ENCODE measurements at places on chromosomes 5 and 9.

GRCh38 chr5:80569961-80570786 lies at the start of gene ANKRD34B:
ANKRD34B (minus strand) TSS chr5:80570280; CDS start chr5:80560019, 10,261 bp downstream.
- DNase-seq = no peak

DNA sequence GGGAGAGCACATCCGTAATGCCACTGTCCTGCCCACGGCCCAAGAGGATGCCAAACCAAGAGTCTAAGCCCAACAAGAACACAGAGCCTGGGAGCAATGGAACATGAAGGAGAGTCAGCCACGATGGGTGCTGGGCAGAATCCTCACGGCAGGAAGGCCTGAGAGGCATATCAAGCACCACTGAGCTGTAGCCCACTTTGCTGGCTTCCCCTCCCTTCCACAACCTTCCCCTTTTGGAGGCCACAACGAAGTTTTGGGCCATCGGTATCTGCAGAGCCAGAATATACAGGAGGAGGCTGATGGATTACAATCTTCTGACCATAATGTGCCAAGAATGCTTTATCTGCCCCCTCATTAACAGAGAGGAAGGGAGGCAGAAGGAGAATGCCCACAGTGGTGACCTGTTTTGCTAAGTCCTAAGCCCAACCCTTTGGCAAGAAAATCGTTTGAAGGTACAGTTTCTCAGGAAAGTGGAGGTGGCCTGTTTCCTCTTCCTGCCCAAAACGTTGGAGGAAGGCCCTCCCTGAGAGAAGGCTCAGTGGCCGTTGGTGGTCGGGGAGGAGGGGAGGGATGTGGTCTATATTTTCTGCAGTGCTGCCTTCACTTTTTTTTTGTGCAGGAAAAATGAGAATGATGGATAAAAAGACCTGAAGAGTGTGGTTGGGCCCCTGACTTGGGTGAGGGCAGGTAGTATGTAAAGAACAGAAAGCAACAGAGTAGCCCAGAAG lies 26.2 kb downstream of the MACROH2A1 start:
- DNase-seq = no peak

DNA sequence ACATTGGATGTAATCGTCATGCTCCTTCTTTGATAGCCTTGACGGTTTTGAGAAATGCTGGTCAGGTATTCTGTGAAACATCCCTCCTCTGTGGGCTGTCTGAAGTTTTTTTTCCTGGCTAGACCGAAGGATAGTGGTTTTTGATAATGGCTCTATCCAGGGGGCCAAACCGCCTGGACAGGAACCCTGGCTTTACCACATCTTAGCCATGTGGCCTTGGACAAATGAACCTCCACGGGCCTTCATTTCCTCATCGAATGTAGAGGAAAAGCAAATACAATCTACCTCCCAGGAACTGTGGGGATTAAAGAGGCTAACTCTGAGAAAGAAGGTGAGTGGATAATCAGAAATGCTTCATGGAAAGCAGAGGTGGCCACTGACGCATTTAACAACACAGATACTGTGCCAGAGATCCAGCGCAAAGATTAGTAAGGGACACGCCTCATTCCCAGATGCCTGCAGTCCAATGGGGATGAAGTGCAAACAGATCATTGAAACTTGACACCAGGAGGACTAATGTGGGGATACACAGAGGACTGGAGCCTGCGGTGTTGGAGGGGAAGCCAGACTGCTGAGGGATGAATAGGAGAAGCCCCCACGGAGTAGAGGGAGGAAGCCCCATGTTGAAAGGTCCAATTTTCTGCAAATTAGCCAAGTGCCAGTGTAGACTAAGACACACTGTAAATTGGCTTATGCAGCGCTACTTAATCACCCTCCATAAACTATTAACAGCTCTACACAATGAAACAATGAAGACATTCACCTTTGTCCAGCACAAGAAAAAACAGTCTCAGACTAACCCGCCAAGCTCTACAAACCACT lies 41.6 kb downstream of the MYO10 start:
- peak; percentile 73 for DNase-seq

- peak; percentile 55 for DNase-seq
Measured at GRCh38 chr9:6305954-6306563, 22.1 kb upstream of the TPD52L3 start.

GRCh38 chr9:109335929-109336328 lies 15.1 kb upstream of the EPB41L4B start:
- no peak for DNase-seq

DNA sequence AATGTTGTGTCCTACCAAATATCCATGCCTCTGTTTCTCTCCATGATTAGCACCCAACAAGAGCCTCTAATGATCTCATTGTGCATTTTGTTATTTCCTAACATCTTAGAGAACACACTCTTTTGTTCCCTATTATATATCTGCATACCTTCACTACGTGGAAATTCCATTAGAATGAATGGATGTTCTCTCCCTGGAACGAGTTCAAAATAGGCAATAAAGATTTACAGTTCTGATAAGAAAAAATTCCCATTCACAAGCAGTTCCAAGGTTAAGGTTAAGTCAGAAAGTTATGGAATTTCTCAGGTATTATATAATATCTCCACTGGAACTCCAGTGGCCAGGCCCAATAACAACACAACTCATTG lies 83.7 kb downstream of the TRPM6 start:
- no peak for DNase-seq

DNA sequence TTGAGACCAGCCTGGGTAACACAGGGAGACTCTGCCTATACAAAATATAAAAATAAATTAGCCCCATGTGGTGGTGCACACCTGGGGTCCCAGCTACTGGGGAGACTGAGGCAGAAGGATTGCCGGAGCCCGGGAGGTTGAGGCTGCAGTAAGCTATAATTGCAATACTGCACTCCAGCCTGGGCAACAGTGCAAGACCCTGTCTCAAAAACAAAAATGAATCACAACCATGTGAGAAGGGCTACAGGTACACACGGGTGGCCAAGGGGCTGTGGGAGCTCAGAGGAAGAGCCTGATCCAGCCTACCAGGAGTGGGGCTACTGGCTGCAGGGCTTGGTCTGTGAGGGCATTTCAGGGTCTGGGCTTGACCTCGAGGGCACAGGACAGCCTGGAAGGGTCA lies 55.2 kb upstream of the STXBP1 start:
- DNase-seq = no peak

DNA sequence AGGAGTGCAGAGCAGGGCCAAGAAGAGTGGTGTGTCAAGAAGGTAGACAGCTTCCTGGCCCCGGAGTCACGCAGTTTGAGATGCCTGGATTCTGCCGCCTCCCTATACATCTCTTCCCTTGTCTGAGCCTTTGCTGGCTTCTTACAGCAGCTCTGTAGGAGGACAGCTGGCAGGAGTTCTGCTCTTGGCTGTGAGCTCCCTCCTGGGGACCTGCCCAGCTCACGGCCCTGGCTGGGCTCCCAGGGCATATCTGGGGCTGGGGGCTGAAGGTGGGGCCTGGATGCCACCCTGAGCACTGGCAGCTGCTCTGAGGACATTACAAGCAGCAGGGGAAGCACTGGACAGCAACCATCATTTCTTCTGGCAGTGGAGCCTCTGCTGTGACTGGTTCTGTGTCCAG lies 786 bp upstream of the TSSK1B start:
- no peak for DNase-seq

GRCh38 chr9:127307802-127308201 lies 43.2 kb downstream of the GARNL3 start:
- no peak for DNase-seq

- no peak for DNase-seq
Measured at GRCh38 chr9:38708759-38709158, 11.2 kb downstream of the FAM240B start.

- DNase-seq = no peak
Measured at GRCh38 chr5:135535820-135536801, at the start of gene NEUROG1. NEUROG1 (minus strand) TSS chr5:135535964; CDS start chr5:135535690, 274 bp downstream.

DNA sequence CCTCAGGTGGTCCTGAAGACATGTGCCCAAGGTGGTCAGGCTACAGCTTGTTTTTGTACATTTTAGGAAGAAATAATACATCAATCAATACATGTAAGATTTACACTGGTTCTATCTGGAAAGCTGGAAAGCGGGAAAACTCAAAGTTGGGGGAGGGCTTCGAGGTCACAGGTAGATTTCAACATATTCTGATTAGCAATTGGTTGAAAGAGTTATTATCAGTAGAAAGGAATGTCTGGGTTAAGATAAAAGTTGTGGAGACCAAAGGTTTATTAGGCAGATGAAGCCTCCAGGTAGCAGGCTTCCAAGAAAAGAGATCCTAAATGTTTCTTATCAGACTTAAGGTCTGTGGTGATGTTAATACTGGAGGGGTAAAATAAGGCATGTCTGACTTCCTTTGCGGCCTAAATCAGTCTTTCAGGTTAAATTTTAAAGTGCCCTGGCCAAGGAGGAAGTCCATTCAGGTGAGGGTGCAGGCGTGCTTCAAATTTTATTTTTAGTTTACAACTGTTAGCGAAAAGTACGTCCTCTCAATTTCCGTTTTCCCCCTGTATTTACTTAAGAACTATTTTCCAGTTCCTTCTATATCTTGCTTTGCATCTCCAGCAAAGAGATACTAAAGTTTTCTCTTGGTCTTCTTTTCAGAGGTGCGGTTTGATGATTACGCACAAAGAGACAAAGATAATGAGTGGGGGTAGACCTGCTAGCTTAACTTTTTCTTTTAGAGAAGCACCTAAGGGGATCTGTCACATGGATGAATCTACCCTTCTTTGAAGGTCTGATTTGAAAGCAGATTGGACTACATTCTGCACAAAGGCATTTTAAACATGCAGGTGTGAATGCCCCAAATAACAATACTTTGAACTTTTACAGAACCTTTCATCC lies 578.6 kb downstream of the RAB3C start:
- no peak for DNase-seq

DNA sequence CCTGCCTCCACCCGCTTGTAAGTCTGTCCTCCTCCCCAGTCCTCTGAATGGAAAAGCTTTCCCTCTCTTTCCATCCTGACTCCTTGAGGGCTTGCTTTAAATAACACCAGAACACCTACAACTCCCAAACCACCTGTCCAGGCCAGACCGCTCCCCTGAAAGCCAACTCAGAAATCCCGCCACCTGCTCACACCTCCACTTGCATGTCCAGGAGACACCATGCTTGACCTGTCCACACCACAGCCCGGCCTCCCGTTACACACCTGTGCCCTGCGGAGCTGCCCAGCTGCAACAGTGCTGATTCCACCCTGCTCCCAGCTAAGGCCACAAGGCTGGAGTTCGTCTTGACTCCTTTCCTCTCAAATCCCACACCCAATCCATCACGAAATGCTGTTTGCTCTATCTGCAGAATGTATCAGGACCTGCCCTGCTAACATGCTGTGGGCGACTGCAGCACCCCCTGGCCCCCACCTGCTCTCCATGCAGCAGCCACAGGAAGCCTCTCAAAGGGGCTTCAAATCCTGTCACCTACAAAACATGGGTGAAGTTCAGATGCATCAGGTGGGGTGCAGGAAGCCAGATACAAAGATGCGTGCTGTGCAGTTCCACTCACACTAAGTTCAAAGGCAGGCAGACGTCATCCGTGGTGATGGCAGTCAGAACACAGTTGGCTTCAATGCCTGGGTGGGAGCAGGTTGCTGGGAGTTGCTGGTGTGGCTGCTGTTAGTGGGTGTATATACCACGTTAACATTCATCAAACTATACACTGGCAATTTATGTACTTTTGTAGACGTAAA lies 166.0 kb downstream of the ROR2 start:
- DNase-seq = no peak

GRCh38 chr5:39689919-39690318 lies 265.1 kb upstream of the DAB2 start:
- DNase-seq = no peak

- DNase-seq = no peak
Measured at GRCh38 chr9:2299843-2300205, 284.7 kb downstream of the SMARCA2 start.

DNA sequence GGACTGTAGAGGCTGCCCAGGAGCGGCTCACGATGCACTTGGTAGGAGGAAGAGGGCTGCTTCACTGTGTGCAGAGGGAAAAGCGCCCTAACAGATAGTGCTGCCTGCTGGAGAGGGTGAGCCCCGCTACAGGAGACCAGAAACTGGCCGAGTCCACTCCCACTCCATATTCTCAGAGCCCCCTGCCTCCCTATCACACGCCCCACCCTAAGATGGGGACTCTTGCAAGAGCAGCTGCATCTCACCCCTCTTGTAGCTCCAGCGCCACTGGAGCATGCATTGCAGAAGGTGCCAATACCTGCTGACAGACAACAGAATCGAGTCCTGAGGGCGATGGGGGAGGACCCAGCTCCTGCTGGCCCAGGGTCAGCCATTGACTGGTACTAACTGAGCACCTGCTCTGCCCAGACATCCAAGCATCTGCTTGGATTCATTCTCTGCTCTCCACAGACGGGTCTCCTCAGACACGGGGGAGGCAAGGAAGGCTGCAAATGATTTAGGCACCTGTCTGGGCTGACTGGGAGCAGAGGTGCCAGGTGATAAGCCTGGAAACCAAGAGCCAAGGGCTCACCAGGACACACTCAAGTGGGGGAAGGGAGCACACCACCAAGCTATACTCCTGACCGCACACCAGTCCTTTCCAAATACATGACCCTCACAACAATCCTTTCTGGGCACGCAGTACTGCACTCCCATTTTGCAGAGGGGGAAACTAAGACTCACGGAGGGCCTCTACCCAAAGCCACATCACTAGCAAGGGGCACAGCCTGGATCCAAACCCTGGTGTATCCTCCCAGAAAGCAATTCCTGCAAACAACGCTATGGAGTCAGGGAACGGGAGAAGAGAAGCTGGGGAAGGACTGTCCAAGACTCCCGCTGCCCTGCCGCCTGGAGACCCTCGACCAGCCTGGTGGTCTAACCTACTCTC lies 1.6 kb downstream of the BICD2 start:
- DNase-seq = no peak

DNA sequence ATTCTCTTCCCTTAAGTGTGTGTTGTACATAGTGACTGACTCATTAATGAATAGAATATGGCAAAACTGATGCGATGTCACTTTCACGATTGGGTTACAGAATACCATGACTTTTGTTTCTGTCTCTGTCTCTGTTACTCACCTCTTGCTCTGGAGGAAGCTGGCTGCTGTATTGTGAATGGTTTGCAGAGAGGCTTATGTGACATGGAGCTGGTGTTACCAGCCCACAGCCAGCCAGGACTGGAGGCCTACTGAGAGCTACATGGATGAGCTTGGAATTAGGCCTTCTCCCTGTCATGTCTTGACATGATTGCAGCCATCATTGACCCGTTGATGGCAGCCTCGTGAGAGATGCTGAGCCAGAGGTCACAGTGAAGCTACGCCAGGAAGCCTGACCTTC lies 161.9 kb downstream of the TAF11L14 start:
- DNase-seq = no peak

DNA sequence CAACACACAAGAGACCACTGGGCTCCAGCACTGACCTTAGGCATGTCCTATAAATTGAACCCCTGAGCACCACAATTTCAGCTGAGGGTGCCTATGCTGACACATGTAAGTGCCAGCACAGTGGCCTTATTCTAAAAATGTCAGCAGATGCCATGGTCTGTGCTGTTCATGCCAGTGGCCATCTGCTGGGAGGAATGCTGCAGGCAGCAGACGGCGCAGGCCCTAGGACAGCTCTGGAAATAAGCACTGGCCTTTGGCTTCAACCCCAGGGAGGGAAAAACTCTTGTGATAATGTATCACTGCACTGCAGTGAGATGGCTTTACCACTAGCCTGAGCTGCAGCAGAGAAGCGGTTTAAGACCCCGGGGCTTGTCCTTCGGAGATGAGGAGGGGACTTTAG lies 98.5 kb downstream of the SYK start:
- peak; percentile 7 for DNase-seq
